Kidney tubule cell (primary cell): ENCODE measurements at places on chromosomes 16 and 17.

- no peak for DNase-seq
These were observed 1.0 kb upstream of the IGF2BP1 start for GRCh38 chr17:48995974-48996721.

GRCh38 chr17:29710891-29711418 is 88.2 kb upstream of the CORO6 start:
- DNase-seq, result peak; percentile 93

- no peak for DNase-seq
These were observed 206.3 kb upstream of the FOXF1 start for GRCh38 chr16:86303787-86304678.

GRCh38 chr17:38333635-38334295 is 10.0 kb downstream of the GPR179 start:
- no peak for DNase-seq

DNA sequence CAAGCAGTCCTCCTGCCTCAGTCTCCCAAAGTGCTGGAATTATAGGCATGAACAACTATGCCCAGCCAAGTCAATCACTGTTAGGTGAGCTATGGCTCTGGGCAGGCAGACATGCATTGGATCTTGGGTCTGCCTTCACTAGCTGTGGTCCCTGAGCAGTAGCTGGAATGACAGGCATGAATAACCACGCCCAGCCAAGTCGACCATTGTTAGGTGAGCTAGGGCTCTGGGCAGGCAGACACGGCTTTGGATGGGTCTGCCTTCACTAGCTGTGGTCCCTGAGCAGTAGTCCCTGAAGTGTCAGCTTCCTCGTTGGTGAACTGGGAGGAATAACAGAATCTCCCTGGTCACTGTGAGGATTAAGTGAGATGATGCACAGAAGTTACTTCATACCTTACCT is 6.4 kb downstream of the MRM3 start:
- no peak for DNase-seq

GRCh38 chr17:72432881-72433280 is 312.1 kb downstream of the SOX9 start:
- DNase-seq, result no peak

DNA sequence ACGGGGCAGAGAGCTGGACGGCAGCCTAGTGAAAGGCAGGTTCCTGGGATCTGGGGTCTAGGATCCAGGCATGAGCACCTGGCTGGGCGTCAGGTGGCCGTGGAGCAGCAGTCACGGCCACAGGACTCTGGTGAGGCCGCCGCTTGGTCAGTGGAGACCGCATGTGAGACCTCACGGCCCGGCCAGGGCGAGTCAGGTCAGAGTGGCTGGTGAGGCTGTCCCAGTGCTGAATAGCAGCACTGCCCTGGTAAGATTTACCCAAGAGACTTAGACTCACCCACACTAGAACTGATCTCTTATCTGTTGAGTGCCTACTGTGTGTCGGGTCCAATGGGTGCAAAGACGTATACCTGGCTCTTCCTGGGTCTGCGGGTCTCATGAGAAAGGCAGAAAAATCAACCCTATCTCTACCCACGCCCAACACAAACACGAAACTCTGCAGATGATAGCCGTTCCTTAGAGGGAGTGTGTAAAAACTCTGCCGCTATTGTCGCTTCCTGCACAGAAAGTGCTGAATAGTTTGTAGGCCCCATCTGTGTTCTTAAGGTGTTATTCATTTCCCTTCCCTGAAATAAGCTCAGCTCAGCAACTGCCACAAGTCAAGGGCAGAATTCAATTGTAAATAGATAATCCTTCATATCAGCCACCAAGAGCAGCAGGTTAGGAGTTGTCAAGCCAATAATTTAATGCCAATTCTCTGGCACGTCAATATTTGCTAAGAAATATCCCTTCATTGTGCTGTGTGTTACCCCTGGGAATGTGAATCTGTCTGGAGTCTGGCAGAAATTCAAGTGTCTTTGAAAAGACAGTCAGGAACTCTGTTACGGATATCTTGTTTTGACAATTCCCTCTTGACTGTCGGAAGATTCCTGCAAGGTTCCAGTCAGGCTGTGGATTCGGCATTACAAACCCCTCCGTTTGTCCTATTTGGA is 240.0 kb downstream of the NTN1 start:
- no peak for DNase-seq

- DNase-seq, result peak; percentile 7
These were observed 105.4 kb downstream of the ZNF423 start for GRCh38 chr16:49750341-49751000.

GRCh38 chr17:68509141-68510057 is 2.8 kb upstream of the PRKAR1A start:
- peak; percentile 67 for DNase-seq

DNA sequence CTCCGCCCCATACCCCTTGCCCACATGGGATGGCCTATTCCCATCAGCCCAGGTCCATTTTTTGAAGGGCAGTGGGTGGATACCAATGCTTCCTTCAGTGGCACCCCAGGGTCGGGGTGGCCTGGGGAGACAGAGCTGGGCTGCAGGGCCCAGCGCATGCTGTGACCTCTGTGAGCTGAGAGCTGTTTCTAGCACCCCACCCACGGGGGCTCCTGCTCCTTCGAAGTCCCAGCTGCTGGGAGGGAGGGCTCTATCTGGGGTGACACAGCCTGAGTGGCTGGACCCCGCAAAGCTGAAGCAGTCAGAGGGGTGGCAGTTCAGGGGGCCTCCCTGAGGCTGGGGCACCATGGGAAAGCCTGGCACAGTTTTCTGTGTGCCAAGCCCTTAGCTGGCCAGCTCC is 10.7 kb downstream of the PAM16 start:
- no peak for DNase-seq

GRCh38 chr17:28755486-28755885 is 11.7 kb downstream of the TRAF4 start:
- DNase-seq, result peak; percentile 74
